ENCODE measurements at places on chromosomes 7 and 10.

DNA sequence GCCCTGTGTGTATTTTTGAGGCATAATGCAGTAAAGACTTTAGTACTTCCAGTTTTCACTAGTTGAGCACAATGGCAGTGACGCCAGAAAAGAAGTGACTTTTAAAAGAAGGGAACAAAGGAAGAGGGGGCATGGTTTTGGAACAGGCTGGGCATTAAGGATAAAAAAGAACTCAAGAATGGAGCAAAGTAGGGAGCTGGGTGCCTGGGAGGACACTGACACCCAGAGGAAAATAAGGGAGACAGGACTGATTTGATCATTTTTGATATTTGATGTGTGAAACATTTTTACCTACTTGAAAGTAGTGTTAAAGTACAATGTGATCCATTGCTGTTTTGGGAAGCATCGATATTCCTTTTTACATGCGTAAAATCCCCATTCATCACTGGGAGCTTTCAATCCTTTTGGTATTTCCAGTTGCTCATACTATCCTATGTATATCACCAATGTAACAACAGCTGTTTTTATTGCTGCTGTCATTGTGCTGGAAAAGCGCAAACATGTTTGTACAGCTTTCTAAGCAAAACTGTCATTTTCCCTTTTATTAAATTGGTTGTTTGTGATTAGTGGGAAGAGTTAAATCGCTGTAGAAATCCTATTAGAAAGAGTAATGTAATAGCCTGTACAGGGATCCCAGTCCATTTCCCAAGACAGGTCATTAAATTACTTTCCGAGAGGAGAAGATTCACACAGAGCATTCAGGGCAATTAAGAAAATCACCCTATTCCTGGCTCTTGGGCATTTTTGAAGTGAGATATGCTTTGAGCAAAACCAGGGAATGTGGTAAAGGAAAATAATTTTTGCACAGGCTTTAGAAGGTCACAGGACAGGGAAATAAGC is 85.2 kb downstream of the ADAM12 start:
- no peak for DNase-seq

GRCh38 chr10:3623746-3624145 is 161.3 kb downstream of the KLF6 start:
- peak; percentile 24 for DNase-seq

GRCh38 chr7:114944745-114945625 is 23.1 kb downstream of the MDFIC start:
- peak; percentile 78 for DNase-seq

DNA sequence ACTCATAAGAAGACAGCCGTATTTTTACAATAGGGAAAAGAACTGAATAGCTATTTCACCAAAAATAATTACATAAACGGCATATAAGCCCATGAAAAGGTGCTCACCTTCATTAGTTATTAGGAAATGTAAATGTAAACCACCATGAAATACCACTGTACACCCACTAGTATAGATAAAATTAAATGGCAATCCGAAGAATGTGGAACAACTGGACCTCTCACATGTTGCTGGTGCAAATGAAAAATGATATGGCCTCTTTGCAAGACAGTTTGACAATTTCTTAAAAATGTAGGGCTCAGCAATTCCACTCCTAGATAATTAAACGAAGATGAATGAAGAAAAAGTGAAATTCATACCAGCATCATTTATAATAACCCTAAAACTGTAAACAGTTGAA is 91.8 kb downstream of the MAPK8 start:
- no peak for DNase-seq

DNA sequence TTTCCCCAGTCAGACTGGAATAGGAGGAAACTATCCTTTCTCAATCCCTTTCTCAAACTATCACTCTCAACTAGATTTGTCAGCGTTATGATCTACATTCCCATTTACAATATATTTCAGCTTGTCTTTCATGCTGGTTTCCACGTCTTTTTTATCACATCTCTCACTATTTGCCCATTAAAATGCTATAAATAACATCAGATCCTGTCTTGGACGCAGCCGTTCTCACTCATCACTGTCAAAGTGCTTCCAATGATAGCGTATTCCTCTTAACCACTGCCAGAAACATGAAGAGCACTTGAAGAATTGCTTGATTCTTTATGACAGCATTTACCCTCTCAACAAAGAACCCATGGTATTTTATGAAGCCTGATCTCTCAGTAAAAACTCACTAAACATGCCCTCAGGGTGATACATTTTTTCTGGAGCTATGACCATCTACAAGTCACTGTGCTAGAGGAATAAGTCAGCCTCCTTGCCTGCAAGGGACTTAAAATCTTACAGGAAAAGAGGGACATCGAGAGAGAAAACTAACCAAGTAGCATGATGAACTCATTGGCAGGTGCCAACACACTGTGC is 205.6 kb upstream of the PFKP start:
- no peak for DNase-seq

- no peak for DNase-seq
Observed at GRCh38 chr7:71800321-71800720, 611.8 kb downstream of the CALN1 start.

DNA sequence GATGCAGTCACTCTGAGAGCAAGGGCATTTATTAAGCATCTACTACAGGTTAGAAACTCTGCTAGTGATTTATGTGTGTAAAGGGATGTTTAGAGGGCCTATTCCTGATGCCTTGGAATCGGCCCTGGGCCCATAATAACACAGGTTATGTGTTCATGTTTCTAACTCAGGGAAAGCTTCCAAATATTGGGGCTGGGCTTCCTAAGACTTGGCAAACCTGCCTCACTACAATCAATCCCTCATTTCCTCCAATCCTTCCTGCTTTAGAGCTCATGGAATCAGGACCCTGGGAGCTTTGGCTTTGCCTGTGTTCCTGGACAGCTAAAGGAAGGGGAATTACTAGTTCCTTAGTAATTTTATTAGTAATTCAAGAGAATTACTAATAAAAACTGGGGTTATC is 148.8 kb downstream of the HIBADH start:
- no peak for DNase-seq

GRCh38 chr7:118492466-118492865 is 268.0 kb downstream of the ANKRD7 start:
- DNase-seq, result no peak

GRCh38 chr7:78350926-78351325 is 552.4 kb downstream of the PHTF2 start:
- DNase-seq, result no peak

DNA sequence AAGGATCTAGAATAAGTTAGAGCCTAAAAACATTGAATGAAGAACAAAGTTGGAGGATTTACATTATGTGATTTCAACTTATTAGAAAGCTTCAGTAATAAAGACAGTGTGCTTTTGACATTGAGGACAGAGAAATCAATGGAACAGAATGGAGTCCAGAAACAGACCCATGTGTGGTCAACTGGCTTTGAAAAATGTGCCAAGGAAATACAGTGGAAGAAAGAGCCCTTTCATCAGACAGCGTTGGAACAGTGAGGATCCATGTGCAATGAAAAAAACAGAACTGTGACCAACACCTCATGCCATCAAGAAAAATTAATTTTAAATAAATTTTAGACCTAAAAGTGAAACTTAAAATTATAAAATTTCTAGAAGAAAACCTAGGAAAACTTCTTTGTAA is 50.6 kb upstream of the LRRC18 start:
- DNase-seq, result no peak

All from amniotic stem cell (primary cell).